Esophagus squamous epithelium (tissue), 5 donors: ENCODE measurements at places on chromosomes 1 and 21.

DNA sequence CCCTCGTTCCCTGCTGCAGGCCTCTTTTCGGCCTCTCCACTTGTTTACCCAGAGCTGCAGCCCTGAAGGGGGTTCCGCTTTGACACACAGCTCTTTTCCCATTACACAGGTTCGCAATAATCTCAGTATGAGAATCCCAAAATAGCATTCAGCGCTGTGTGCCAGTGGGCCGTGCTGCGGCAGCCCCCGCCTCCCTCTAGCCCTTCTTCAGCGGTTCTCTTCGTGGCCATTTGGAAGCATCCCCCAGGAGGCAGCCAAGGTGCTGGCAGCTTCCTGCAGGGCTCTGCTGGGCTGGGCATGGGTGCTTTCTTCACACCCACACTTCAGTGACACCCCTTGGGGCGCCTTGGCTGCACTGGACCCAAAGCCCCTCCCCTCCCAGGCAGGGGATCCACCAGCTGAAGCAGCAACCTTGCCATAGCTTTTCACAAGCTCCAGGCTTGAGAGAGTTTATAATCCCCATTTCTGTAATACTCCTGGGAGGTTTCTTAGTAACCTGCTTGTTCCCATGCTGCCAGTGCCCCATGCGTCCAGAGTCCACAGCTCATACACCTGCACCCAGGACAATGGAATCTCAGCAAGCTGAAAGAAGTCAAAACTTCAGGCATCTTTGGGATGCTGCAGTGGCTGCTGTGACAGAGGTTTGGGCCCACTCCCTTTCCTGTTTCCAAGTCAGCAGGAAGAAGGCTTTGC, 8.1 kb downstream of the NCF2 start:
- no peak for DNase-seq

DNA sequence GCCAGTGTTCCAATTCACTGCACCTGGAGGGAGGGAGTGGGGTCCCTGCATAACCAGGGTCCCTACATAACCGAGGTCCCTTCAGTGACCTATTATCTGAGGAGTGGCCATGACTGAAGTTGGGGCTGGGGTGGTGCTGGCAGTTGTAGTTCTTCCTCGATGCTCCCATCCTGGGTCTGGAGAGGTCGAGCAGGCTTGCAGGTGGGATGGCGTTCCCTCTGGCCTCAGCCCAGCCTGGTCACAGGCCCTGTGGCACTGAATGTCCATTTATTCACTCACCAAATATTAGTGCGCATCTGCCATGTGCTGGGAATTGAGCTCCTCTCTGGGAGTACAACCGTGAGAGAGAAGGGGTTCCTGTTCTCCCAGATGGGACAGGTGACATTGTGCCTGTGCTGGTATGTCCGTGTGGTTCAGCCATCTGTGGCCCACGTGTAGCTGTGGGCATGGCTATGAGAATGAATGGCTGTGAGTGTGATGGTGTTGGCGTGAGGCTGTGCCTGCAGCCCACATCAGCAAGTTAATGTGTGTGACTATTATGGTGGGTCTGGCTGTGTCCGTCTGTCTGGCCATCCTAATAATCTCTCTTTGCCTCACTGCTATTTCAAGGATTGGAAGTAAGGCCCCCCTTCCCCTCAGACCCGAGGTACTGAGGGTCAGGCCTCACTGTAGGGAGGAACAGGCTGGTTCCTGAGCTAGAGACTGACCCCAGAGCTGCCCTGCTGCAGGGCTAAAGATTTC, 3.9 kb upstream of the SLC6A9 start:
- no peak for DNase-seq

- no peak for DNase-seq
These were observed 46.0 kb downstream of the USP24 start for GRCh38 chr1:55169126-55169525.

- no peak for DNase-seq
These were observed 157.1 kb upstream of the NRIP1 start for GRCh38 chr21:15221799-15222386.

- DNase-seq: no peak
These were observed 76.9 kb upstream of the LYST start for GRCh38 chr1:235943581-235944114.

- no peak for DNase-seq
These were observed 19.7 kb upstream of the RAB4A start for GRCh38 chr1:229251185-229251584.

DNA sequence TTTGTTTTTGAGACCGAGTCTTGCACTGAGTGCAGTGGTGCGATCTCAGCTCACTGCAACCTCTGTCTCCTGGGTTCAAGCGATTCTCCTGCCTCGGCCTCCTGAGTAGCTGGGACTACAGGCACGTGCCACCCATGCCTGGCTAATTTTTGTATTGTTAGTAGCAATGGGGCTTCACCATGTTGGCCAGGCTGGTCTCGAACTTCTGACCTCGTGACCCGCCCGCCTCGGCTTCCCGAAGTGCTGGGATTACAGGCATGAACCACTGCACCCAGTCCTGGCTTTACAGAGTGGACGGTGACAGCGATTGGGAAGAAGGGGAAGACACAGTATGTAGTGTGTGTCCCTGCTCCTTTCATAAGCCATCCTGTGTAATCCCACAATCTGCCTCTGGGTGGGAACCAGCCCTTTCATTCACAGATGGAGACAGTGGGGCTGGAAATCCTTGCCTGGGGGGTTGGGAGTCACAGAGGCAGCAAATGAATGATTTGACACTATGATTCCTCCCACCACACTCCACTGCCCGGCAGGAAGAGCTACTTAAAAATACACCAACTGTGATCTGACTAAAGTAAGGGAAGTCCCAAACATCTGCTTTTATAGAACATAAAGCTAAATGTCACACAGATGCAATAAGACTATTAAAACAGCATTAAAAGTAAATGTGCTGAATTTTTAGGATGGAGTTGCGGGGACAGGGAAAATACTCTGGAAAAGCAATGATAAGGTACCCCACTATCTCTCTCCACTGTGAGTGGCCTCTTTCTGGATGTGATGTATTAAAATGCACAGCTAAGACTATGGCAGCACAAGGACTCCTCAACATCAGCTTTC, 4.5 kb downstream of the PARP1 start:
- no peak for DNase-seq

DNA sequence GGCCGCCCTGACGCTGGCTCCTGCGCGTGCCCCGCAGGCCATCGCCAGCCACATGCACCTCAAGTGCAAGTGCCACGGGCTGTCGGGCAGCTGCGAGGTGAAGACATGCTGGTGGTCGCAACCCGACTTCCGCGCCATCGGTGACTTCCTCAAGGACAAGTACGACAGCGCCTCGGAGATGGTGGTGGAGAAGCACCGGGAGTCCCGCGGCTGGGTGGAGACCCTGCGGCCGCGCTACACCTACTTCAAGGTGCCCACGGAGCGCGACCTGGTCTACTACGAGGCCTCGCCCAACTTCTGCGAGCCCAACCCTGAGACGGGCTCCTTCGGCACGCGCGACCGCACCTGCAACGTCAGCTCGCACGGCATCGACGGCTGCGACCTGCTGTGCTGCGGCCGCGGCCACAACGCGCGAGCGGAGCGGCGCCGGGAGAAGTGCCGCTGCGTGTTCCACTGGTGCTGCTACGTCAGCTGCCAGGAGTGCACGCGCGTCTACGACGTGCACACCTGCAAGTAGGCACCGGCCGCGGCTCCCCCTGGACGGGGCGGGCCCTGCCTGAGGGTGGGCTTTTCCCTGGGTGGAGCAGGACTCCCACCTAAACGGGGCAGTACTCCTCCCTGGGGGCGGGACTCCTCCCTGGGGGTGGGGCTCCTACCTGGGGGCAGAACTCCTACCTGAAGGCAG, 23.4 kb upstream of the ARF1 start:
- DNase-seq: no peak

DNA sequence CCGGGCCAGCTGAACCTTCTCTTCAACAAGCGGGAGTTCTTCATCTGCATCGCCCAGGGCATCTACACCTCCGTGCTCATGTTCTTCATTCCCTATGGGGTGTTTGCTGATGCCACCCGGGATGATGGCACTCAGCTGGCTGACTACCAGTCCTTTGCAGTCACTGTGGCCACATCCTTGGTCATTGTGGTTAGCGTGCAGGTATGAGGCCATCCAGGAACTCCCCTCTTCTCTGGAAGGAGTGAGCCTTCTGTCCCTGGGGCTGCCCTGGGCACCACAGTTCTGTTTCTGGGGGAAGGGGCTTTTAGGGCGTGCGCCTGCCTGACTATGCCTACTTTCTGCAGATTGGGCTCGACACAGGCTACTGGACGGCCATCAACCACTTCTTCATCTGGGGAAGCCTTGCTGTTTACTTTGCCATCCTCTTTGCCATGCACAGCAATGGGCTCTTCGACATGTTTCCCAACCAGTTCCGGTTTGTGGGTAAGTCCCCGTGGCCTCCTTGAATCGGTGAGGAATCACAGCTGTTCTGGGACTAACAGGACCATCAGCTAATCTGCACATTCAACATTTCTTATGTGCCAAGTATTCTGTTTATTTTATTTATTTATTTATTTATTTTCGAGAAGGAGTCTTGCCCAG, 21.1 kb downstream of the ATP8B2 start:
- no peak for DNase-seq

DNA sequence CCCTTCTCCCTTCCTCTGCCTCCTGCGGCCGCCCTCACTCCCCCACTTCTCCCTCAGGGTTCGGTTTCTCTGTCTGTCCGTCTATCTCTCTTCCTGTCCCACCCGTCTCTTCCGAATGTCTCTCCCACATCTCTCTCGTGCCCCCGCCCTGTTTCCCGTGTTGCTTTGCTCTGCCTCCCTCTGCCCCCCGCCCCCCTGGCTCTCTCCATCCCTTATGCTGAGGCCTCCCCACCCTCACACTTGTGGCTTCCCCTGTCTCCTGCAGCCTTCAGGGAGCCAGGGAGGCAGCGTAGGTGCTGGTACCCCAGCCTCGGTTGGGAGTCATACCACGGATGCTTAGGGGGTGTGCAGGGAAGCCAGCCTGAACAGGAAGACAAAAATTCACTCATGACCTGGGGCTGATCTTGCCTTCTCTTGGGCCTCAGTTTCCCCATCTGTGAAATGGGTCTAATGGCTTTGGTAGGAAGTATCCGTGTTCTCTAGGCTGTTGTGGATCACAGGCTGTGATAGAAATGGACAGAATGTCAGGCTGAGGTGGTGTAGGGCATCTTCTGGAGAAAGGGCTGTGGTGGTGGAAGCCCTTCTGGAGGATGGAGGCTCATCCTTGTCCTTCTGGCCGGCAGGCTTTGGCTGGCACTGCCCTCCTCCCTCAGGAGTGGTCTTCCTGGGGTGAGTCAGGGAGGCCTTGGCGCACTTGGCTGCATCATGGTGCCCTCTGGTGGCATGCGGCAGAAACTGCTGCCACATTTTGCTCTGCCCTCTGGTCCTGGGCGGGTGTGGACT, 55.5 kb downstream of the FOXO6 start:
- DNase-seq: no peak

DNA sequence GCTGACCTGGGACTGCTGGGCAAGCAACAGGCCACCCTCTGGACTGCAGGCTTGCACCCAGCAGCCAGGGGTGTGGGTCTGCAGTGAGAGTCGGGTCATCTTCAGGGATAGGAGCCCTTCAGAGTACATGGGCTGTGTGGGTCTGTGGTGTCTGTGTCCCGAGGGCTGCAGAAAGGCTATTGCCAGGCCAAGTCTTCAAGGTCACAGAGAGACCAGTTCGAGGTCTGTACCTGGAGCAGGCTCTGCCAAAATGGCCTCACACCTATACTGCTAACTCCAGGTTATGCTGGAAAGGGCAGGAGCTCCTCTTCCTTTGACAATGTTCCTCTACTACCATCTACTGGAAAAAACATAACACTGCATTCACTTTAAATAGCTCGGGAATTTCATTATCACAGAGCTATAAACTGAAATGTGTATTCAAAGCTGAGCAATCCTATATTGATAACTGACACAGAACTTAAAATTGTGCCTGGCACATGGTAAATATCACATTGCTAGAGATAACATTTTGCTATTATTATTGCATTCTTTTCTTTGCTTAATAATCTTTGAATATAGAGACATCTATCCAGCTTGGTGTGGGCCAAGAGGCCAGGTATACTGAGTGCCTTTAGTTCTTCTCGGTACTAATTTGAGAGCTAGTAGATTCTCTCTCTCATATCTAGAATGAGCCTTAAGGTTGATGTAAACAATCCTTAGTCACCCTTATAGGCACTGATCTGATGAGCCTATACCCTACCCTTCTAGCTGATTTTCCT, 6.9 kb upstream of the DNAH14 start:
- no peak for DNase-seq
